ENCODE measurements at places on chromosomes 11 and 22.

DNA sequence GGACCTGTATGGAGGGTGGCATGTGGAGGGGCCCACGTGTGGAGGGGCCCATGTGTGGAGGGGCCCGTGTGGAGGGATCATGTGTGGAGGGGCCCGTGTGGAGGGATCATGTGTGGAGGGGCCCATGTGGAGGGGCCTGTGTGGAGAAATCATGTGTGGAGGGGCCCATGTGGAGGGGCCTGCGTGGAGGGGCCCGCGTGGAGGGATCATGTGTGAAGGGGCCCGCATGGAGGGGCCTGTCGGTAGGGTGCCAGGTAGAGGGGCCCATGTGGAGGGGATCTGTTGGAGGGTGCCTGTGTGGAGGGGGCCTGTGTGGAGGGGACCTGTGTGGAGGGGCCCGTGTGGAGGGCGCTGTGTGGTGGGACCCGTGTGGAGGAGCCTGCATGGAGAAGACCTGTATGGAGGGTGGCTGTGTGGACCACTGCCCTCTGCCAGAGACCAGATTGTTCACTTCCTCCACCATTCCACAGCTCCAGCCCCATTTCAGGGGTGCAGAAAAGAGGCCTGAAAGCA is 47.0 kb downstream of the IGLL5 start:
- no peak for DNase-seq

GRCh38 chr11:91243051-91243450 is 981.6 kb upstream of the FAT3 start:
- DNase-seq = no peak

GRCh38 chr11:16776711-16777612 is 38.5 kb downstream of the C11orf58 start:
- DNase-seq = no peak

- no peak for DNase-seq
Measured at GRCh38 chr22:37258753-37259401, 14.8 kb upstream of the RAC2 start.

DNA sequence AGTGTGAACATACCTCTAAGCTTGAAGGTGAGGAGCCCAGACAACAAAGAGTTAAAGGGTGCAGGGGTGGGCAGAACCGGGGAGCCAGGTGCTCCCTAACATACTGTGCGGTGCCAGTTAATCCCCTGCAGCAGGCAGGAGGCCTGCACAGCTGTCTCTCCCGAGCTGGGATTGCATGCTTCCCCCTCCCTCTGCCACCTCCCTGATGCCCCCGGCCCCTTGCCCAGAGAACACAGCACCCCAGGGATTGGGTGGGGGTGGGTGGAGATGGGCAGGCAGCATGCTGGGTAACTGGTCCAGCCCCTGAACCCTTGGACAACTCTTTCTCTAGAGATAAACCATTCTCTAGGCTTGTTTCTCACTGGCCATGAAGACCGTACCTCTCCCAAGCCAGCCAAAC is 67.7 kb upstream of the MYOD1 start:
- DNase-seq = no peak

- no peak for DNase-seq
Measured at GRCh38 chr11:34904421-34904955, 11.7 kb downstream of the APIP start.

DNA sequence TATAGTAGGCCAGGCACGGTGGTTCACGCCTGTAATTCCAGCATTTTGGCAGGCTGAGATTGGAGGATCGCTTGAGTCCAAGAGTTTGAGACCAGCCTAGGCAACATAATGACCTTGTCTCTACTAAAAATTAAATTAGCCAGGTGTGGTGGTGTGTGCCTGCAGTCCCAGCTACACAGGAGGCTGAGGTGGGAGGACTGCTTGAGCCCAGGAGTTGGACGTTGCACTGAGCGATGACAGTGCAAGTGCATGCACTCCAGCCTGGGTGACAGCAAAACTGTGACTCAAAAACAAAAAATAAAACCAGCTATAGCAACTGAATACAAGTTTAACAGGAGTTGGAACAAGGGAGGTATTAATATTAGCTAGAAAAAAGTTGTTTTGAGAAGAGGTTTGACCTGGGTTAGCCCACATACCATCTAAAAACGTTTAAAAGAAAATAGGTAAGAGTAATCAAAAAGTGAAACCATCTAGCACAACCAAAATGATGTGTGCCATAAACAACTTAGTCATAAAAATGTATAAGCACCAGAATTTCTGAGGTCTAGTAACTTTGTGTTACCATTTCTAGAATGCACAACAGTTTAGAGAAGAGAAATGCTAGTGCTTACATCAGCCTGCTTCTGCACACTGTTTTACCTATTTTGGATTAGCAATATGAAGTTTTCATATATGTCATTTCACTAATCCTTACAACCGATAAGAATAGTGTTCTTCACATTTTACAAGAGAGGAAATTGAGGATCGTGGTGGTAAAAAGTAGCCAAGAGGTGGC is 26.5 kb downstream of the NARS2 start:
- no peak for DNase-seq
